NCI-H345 (cell line): ENCODE measurements at places on chromosomes 2 and 18.

DNA sequence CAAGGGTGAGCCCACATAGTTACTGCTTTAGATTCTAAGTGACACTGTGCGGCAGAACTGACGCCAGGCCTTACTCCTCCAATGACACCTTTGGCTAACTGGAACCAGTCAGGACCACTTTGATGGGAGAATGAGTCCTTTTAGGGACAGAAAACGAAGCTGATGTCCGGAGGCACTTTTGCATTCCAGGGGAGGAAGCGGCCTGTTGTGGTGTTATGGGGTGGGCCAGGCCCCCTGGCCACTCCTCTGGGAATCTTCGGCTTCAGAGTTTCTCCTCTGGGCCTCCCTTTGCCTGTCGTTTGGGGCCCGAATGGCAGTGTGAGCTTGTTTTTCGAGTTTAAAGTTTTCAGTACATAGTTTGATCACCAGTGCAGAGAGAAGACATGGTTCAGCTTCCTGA is 65.9 kb downstream of the MBP start:
- DNase-seq, result no peak

- DNase-seq, result no peak
Observed at GRCh38 chr18:60215432-60215831, 157.1 kb downstream of the MC4R start.

GRCh38 chr2:162266460-162266760 is 23.2 kb upstream of the FAP start:
- DNase-seq, result no peak

- peak; percentile 21 for DNase-seq
Observed at GRCh38 chr2:25699216-25699615, 25.8 kb upstream of the DTNB start.

- DNase-seq, result peak; percentile 89
Observed at GRCh38 chr2:111221701-111222100, 101.0 kb downstream of the BCL2L11 start.

DNA sequence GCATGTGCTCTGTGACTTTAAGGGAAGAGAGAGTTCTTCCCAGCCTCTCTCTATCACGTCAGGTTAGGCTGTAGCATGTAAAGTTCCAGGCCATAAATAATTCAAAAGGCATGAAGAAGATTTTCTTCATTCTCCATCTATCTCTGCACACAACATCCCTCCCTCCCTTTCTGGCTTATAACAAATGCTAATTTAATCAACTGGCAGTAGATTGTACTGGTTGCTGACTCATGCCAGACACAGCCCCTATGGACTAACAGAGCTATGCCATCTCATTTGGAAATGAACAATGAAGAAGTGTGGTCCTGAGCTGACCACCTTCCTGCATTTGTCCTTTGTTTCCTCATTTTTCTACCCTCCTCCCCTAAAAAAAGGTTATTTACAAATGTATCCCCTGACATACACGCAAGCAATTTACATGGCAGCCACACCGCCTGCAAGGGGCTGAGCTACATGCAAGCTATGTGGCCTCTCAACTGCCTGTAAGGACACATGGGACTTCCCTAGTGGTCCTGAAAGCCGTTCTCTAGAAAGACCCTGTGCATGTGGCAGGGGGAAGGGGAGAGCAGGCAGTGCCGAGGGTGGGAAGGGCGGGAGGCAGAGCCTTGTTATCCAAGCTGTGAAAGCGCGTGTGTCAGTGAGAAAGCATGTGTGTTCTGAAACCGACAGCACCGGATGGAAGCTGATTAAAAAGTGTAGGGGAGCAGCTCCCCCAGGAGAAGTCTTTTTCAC is 90.9 kb upstream of the KLF7 start:
- no peak for DNase-seq

DNA sequence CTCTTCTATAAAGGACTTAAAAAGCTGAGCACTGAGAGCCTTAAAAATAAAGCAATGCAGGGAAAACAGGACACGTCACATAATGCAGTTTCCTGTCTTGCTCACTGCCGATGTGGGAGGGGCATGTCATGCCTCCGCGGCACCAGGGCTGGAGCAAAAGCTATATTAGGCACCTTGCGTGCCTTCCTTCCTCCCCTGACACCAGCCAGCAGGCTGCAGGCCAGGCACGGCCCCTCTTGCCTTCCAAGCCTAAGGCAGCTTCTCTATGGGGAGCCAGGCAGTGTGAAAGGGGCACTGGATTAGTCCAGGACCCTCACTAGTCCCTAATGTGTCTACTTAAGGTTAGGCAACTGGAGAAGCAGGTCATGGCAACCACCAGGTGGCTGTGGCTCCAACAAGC is 26.3 kb downstream of the MRPL35 start:
- DNase-seq, result no peak
